ENCODE measurements at places on chromosomes 6 and 20. TPM values are rescaled to one million over a fixed set of nuclear protein-coding genes. Genes with fewer than 3 reads are reported as not detected.

DNA sequence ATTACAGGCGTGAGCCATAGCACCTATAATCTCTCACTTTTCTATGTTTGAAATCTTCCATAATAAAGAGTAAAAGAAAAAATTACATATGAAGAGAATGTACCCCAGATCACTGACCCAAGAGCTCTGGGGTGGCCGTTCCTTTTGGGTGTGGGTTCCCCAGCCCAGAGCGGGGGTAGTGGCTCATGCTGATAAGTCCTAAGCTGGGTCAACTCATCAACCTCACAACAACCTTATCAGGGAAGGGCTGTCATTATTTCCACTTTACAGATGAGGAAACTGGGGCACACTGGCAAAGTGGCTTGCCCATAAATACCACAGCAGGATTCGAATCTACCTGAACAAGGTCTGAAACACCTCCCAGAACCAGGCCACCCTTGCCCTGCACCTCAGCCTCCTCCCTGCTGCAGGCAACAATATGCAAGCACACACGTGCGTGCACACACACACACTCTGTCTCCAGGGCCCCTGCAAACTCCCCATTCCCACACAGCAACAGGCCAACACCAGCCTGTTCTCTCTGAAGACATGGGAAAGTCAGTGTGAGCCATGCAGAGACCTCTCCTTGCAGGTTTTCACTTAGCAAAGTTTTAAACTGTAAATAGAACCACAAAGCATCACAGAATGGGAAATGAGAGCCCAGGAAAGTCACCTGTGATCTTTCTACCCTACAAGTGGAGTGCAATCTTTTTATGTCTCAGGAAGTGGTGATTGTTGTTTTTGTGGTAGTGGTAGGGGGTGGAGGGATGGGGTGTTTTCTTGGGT is 27.7 kb downstream of the BFSP1 start:
- DNase-seq: no peak

DNA sequence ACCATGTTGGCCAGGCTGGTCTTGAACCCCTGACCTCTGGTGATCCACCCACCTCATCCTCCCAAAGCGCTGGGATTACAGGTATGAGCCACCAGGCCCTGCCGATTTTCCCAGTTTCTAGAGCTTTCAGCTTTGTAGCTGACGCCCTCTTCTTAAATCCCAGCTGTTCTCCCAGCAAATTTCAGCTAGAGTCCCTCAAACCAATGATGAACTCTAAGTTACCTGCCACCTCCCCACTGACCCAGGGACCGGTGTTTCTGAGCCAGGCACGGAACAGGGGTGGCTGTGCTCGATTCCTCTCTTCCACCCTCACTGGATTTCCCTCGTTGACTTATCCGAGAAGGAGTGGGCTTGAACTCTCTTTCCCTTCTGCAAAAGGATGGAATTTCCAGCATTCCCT is 39.1 kb downstream of the SUN5 start:
- DNase-seq: no peak

CST1 gene
- not detected for total RNA-seq

IL17A gene
- not detected for total RNA-seq

NMBR gene
- not detected for total RNA-seq

- DNase-seq: no peak
Observed at GRCh38 chr6:10449751-10450150, 34.9 kb upstream of the TFAP2A start.

TCF21 gene
- total RNA-seq: 4.1 TPM

DNA sequence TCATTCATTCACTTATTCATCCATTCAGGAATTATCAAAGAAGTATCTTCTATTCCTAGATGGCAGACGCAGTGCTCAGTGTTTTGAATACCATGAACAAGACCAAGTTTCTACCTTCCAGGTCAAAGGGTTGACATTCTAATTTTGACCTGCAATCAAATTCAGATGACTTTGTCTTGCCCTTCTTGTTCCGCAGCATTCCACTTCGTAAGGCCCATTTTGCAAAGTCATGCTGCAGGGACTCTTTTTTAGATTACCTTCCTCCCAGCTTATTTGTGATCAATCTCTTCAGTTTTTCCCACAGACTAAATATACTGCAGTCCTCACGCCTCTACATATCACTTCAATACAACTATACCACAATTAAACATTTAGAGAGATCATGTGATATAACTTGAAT is 7.1 kb upstream of the TAAR1 start:
- DNase-seq: no peak

- DNase-seq: peak; percentile 87
Observed at GRCh38 chr20:34525709-34526416, 9.6 kb downstream of the DYNLRB1 start.

KCNK15 gene
- 0.12 TPM for total RNA-seq

DNA sequence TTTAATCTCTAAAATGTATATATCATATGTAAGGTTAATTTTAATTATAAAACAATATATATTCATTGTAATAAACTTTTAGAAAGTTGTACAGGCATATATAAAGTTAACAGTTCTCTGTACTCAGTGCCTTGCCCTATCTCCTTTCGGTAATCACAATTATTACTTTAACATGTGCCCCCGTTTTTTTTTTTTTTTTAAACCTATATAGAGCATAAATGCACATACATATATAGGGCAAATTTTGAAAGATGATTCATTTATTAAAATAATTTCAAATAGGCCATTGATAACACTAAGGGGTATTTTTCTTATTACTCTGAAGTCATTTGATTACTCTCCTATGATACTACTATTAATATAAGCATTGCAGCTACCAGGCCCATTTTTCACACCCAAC is 1.9 kb downstream of the ASF1A start:
- no peak for DNase-seq

- DNase-seq: no peak
Observed at GRCh38 chr6:158762787-158763433, 56.3 kb downstream of the EZR start.

- peak; percentile 62 for DNase-seq
Observed at GRCh38 chr6:34243901-34244884, 4.6 kb downstream of the SMIM29 start.

GRCh38 chr20:23103284-23104018 is 17.3 kb upstream of the CD93 start:
- DNase-seq: no peak

- no peak for DNase-seq
Observed at GRCh38 chr6:123803504-123804013, at the start of gene NKAIN2. Gene NKAIN2, plus strand, starts transcription at chr6:123803865.

BCAS4 gene
- total RNA-seq: 2.8 TPM

TGM3 gene
- total RNA-seq: not detected

NOTCH4 gene
- 50.7 TPM for total RNA-seq

DNA sequence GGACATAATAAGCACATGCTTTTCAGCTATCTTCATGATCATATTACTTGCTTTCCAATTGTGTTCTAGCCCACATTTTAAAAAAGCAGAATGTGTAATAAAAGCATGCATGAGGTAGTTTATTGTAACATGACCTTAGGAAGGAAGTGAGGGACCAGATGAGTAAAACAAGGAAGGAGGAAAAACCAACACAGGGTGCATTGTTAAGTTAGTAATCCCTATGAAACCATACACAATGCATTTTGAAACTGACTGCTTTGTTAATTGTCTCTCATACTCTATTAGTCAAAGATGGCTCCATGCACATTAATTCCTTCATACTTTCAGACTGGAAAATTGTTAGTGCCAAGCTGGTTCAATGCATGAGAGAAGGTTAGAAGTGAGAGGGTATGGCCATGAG is 37.7 kb upstream of the CENPW start:
- no peak for DNase-seq

AIF1 gene
- 11.4 TPM for total RNA-seq

LSM2 gene
- total RNA-seq: 25.9 TPM

DNA sequence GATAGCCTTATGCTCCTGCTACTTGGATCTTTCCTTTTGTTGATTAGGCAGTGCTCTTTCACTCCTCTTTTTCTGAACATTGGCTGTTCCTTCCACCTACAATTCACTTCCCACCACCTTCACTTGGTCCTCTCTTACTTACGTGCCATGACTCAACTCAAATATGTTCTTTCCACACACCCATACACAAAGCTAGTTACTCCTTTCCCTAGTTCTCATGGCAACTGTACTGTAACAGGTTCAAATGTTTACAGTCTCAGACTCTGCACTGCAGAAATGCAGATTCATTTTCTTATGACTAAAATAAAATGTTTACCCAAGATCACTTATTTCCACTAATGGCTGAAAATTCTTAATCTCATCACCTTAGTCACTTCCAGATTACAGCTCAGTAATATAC is 174.0 kb upstream of the TSHZ2 start:
- no peak for DNase-seq

DNA sequence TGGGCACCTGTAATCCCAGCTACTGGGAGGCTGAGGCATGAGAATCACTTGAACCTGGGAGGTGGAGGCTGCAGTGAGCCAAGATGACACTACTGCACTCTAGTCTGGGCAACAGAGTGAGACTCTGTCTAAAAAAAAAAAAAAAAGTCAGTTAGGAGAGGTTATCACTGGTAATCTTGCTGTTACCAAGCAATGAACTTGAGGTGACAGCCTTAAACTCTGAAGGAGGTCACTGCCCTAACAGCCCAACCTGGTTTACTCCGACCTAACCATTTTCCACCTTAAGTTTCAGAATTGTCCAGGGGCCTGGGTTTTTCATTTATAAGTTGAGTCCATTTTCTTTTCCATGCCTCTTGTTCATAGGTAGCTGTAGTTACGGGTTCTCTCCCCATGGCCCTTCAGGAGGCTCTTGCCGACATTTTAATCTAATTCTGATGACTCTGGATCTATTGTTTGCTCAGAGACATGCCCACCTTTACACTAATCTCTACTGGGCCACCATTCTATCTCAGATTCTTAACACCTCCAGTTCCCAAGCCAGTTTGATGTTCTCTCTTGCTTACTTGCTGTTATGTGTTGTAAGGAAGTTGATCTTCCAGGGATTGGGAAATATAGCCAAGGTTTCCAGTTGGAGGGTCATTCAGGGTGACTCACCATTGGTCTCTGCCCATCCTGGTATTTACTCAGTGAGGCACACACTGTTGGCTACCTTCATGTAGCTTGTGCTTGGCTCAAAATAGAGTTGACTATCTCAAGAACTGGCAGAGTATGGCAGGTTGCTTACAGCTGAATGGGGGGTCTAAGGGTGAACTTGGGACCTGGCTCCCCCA is 29.1 kb downstream of the SHLD1 start:
- DNase-seq: no peak

DNA sequence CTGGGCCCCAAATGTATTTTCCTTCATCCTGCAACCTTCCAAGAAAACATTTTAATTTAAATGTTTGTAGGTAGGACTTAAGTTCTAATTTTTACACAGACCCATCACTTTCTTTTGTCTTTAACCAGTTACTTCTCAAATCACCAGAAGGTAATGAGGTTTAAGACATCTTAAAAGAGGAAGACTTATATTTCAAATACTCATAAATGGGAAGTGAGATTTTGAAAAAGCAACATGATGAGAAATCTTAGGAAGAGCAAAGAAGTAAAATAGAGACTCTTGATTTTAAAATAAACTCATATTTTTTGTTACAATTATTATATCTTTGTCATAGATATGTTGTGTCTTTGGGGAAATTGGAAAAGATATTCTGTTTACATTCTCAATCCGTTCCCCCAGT is 82.3 kb downstream of the SYNE1 start:
- no peak for DNase-seq

TBXT gene
- not detected for total RNA-seq

ABHD16A gene
- total RNA-seq: 29.1 TPM

- no peak for DNase-seq
Observed at GRCh38 chr20:64069614-64070243, 6.7 kb downstream of the TCEA2 start.

DNA sequence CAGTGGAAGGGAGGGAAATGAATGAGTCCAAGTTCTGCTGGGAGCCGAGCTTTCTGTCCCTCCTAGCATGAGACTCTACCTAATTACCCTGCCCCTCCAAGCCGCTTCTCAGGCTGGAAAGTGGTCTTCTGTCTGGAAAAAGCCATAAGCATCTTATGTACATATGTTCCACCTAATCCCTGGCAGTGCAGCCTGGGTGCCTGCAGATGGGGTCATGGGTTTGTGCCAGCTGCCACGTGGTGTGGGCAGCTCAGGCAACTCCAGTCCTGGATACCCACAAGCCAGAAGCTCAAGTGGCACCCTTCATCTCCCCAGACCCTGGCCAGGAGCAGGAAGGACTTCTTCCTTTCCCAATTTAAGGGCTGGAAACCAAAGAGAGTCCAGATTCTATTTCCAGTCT is 253.1 kb downstream of the LY86 start:
- DNase-seq: no peak

DNA sequence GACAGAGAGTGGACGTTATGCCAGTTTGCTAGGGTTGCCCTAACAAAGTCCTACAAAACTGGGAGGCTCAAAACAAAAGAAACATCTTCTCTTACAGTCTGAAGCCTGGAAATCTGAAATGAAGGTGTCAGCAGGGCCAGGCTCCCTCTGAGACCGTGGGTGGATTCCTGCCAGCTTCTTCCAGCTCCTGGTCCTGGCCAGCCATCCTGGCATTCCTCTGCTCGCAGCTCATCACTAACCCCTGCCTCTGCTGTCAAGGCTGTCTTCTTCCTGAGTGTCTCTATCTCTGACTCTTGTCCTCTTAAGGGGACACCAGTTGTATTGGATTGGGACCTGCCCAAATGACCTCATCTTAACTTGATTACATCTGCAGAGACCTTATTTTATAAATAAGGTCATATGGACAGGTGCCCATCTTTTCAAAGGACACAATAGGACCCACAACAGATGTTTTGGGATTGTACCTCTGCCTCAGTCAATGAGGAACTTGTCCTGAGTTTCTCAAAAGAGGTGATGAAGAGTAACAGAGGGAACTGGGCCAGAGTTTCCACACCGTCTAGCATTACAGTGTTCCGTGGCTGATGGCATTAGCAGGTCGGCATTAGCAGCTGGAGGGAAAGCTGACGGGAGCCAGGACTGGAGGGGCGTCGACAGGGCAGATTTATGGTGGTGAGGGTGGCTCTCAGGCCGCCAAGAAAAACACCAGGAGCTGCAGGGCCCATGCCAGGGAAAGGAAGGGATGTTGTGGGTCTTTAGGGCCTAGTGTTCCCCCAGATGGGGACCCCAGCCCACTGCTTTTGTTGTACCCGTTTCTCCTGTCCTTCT is 157.3 kb downstream of the TBXT start:
- DNase-seq: no peak

OOEP gene
- not detected for total RNA-seq

GRCh38 chr6:169967687-169968086 is 216.3 kb downstream of the ERMARD start:
- no peak for DNase-seq

DNA sequence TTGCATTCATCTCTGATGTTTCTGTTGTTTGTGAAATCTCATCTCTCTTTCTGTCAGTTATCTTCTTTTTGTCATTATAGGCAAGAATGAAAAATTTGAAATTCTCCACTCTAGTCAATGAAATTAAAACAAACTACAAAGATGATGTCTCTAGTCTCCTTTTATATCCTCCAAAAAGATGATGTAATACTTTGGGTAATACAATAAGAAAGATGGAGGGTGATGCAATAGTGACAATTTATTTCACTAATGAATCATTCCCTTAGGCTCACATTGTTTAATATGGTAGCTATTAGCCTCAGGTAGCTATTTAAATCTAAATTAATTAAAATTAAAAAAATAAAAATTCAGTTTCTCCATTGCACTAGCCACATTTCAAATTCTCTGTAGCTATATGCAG is 145.4 kb downstream of the UST start:
- DNase-seq: no peak

HLA-DPA1 gene
- total RNA-seq: 70.5 TPM

- DNase-seq: no peak
Observed at GRCh38 chr6:132085731-132086130, 134.6 kb upstream of the CCN2 start.

GRCh38 chr6:93453956-93454355 is 34.6 kb upstream of the EPHA7 start:
- DNase-seq: no peak

GRCh38 chr20:32681175-32682084 is 7.7 kb upstream of the C20orf203 start:
- DNase-seq: no peak

AKAP7 gene
- 8.7 TPM for total RNA-seq

Measured in heart left ventricle (tissue), 16 donors.